ENCODE measurements at places on chromosomes 4 and X. TPM values are rescaled to one million over a fixed set of nuclear protein-coding genes. Genes with fewer than 3 reads are reported as not detected.

The TAF9B gene
- 27.8 TPM for total RNA-seq

The F9 gene
- total RNA-seq = not detected

The WDR17 gene
- total RNA-seq = 19.6 TPM

The CFAP299 gene
- total RNA-seq = 0.87 TPM

The USP51 gene
- 14.3 TPM for total RNA-seq

The VEGFD gene
- total RNA-seq = 1.8 TPM

DNA sequence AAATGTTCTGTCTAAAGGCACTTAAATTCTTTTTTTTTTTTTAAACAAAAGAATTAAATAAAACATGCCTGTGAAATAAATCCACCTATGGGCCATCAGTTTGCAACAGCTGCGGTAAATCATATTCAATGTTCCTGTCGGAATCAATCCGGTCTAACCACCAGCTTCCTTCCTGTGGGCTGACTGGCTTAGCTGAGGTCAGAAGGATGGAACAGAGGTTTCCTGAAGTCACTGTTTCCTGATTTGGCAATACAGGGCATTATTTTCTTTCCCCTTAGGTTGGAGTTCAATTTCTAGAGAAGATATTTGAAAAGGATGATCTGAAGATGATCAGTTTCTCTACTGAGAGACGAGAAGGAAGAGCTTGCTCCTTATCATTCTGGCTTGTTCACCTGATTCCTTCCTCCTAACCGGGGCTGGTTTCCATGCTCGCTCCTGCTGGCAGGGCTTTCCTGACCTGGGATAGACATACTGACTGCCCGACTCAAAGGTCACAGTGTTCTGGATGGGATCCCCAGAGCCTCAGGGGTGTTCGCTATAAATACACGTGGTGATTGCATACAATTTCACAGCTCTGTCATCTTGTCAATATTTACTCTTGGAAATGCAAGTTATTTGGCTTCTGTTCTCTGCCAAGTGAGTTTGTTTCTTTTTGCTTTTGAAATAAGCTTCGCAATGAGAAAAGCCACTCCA lies 21.7 kb downstream of the PDLIM3 start:
- DNase-seq = no peak

GRCh38 chr4:167101035-167101434 lies 133.3 kb downstream of the SPOCK3 start:
- no peak for DNase-seq

- DNase-seq = no peak
Measured at GRCh38 chr4:99059550-99059949, 29.0 kb downstream of the ADH5 start.

- DNase-seq = no peak
Measured at GRCh38 chrX:15245896-15246295, 24.0 kb downstream of the ASB9 start.

DNA sequence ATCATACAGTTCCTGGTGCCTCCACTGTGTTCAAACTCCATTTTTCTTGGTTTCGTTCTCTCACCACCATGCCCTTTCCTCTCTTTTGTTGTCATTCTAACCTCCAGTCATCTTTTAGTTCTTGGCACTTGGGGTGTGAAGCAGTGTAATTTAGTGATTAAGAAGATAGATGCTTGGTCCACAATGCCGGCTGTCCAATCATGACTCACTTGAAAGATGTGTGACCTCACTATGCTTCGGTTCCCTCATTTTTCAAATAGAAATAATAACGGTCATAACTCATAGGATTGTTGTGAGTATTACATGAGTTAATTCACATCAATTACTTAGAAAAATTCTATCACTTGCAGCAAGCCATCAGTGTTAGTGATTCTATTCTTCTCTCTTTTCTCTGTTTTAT lies 327.8 kb downstream of the ADGRL3 start:
- no peak for DNase-seq

DNA sequence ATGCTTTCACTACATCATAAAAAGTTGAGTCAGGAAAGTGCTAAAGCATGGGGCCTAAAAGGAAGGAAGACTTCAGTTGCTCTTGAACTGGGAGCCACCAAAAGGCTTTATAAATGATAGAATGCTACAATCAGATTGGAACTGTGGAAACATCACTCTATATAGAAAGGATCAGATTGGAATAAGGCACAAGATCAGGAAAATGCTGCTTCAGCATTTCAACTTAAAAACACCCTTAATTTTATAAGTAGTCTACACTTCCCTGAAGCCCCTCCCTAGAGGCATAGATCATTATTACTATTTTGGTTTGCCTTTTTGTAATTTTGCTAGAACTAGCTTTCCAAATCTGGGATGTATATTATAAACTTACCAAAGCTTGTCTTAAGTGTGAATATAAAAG lies 170.7 kb downstream of the FANCB start:
- no peak for DNase-seq

GRCh38 chr4:16573206-16573605 lies 325.2 kb downstream of the LDB2 start:
- no peak for DNase-seq

GRCh38 chr4:16082426-16083240 lies 1.2 kb downstream of the PROM1 start:
- no peak for DNase-seq

- DNase-seq = no peak
Measured at GRCh38 chr4:146245246-146245645, 30.9 kb downstream of the REELD1 start.

- DNase-seq = no peak
Measured at GRCh38 chr4:153513596-153513995, 47.4 kb downstream of the TMEM131L start.

DNA sequence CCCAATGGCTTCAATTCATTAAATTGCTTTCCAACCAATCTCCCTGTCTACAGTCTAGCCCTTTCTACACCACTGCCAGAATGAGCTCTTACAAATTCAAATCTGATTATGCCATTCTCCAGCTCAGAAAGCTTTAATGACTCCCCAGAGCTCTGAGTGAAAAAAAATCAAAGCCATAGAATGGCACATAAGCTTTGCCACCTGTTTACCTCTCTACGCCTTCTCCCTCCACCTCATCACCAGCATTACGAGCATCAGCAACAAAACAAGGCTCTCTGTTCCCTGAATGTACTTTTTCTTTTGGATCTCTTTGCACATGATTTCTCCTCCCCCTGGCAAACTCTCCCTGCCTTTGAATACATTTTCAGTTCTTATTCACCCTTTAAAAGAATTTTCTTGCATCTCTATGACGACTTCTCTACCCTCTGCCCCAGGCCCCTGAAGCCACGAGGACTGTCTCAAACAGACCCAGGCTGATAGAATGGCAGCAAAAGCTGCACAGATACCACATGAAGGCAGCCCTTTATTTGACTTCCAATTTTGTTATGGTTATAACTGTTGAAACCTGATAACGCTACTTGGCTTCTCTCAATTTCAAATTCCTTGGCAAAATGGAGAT lies 516.0 kb downstream of the PCDH7 start:
- no peak for DNase-seq

DNA sequence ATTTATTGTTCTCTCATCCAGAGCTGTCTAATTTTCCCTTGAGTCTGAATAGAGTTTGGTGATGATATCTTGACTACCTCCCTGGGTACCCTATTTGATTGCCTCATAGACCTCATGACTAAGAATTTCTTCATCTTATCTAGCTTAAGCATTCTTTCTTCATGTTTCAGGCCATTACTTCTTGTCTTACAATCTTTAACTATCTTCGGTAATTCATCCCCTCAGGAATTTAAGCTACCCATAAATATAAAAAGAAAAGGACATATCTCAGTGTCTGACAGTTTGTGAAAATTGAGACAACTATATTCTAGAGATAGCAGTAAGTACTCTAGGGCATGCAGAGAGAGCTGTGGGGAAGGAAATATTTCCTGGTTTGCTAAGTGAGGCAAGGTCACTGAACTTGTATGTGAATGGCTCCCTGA lies 466.1 kb upstream of the GRID2 start:
- no peak for DNase-seq

DNA sequence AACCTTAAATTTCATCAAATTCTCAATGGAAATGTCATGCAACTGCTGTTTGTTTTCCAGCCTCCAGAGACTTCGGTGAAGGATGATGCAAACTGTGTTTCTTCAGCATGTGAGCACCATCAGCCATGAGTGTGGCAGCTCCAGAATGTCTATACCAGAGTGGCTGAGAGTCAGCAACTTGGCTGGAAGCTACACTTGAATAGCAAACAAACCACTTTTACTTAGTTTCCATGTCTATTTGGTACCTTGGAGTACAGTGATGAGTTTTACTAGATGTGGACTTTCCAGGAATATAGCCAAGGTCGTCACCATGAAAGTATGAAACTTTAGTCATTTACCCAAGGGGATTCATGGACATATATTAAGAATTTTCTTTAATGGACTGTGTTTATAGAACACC lies 4.3 kb upstream of the IL21 start:
- DNase-seq = no peak

GRCh38 chr4:187558391-187558790 lies 437.2 kb upstream of the ZFP42 start:
- no peak for DNase-seq

- no peak for DNase-seq
Measured at GRCh38 chr4:2663275-2663674, 92.9 kb downstream of the TNIP2 start.

DNA sequence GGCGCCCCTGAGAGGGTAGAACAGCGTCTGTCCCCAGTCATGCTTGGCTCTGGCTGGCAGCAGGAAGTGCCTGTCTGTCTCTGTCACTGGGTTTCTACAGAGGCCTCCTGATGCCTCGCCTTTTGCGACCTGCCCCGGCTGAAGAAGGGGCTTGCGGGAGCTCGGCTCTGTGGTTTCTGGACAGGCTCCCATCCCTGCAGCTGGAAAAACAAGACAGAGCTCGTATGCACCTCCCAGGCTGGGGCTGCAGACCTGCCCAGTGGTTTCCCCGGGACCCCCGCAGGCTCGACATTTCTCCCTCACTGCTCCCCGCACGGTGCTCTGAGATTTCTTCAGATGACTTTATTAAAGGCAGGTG lies 57.0 kb upstream of the SORCS2 start:
- peak; percentile 38 for DNase-seq
